ENCODE measurements at places on chromosomes 2 and 18.

GRCh38 chr2:105573490-105573889 is 171.2 kb upstream of the NCK2 start:
- DNase-seq = no peak

- DNase-seq = no peak
Measured at GRCh38 chr2:178819992-178820391, 12.8 kb upstream of the TTN start.

GRCh38 chr2:242031481-242032019 is 162.0 kb downstream of the RTP5 start:
- peak; percentile 42 for DNase-seq

- no peak for DNase-seq
Measured at GRCh38 chr2:84257831-84258230, 201.2 kb downstream of the SUCLG1 start.

DNA sequence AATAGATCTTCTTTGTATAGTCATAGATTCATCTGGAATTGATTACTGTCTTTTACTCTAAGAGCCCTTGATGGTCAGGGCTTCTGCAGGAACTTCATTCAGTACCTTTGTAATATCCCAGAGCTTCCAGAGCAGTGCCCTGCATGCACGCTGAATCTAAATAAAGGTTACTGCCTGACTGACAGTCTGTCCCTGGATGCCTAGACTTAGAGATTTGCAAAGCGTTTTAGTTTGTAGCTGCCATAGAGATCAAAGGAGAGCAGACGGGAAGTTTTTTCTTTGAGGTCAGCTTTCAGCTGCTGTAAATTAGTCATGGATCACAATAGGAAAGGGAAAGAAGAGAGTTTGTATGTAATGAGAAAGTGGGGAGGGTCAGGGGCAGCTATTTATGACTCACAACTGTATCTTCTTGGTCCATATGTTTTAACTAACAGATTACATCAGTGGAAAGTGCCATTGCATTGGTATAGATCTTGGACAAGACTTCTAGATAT is 45.2 kb upstream of the NYAP2 start:
- DNase-seq = no peak

GRCh38 chr2:200483729-200484198 is 26.1 kb downstream of the KCTD18 start:
- DNase-seq = peak; percentile 58

DNA sequence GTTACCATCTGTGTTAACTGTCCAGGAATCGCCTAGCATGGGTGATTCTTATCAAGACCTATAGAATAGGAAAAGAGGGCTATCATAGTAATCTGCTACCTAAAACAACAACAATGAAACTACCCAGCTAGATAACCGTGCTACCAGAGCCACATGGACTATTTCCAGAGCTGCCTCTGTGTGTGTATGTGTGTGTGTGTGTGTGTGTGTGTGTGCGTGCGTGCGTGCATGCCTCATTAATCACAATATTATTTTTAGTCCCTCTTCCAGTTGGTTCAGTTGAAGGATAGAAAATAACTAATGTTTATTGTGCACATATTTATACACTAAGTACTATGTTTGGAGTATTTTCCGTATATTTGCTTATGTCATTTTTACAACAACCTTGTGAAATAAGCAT is 201.1 kb downstream of the SP3 start:
- no peak for DNase-seq

GRCh38 chr2:127573771-127574170 is 38.3 kb downstream of the MYO7B start:
- no peak for DNase-seq

GRCh38 chr18:59715445-59715844 is 18.2 kb upstream of the CCBE1 start:
- DNase-seq = no peak

GRCh38 chr18:13577781-13578180 is 148.6 kb downstream of the FAM210A start:
- no peak for DNase-seq

DNA sequence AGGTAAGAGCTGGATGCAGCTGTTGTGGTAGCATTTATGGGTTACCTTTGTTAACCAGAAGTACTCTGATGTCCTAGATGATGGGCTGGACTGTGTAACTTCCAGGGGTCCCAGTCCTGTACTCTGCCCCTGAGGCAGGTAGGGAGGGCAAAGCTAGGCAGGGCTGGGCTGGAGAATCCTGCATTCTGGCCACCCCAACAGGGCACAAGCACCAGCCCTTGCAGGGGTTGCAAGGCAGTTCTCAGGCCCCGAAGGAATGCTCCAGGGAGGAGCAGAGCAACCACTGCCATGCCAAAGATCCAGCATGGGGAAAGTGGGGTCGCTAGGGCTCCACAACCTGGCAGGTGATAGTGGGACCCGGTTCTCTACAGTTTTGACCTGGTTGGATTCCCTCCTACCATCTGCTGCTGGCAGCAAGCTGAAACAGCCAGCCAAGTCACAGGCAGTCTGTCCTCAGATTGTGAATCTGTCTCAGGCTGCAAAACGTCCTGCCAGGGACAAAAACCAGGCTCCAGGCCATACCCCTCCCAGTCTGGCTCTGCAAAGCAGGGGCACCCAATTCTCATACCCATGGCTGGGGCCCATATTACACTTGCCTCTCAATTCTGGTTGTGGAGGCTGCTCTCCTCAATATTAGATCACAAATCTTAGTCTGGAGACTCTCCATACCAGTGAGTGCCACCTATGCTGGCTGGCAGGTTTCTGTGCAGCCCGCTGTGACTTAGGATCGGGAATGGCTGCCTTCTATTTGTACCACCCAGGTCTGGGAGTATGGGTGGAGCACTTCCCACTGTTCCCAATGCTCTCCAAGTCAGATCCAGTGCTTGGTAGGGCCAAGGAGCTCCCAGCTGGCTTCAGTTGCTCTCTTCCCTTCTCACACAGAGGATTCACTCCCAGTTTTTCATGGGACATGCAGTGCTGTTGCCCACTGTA is 61.1 kb downstream of the SMCHD1 start:
- DNase-seq = no peak

DNA sequence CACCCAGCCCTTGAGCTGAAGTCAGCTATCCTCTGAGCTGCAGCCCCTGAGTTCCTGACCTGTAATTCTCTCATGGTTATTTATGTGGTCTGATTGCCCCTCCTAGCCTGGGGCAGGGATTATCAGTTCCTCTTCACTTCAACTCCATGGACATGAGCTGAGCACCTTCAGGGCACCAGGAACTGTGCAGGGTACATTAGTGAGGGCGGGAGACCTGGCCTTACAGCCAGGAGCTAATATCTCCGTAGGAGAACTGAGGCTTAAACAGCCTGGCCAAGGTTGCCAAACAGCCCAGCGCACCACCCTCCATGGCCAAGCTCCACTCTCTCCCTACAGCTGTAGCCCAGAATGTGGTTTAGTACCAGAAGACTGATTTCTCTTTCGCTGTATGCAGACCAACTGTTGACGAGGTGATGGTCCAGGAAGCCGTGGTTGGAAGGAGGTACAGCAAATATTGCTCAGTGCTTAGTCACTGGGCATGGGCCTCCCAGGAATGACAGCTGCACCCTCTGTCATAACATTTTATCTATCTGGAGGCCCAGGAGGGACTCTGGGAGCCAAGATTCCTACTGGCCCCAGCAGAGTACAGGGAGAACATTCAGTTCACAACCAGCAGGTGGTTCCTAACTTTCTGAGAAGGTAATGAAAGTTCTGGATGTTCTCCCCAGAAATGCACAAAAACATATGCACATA is 228.7 kb upstream of the SIX2 start:
- peak; percentile 33 for DNase-seq

DNA sequence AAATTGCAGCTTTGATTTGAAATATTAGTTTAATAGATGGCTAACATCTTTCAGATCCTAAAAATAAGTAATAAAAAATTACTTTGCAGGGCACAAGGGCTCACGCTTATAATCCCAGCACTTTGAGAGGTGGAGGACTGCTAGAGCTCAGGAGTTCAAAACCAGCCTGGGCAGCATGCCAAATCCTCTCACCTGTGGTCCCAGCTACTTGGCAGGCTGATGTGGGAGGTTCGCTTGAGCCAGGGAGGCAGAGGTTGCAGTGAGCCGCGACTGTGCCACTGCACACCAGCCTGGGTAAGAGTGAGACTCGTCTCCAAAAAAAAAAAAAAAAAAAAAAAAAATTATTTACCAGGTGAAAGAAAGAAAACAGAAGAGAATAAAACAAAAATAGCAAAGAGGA is 449.8 kb downstream of the NRXN1 start:
- no peak for DNase-seq

Measured in stimulated activated CD4-positive, alpha-beta T cell treated with anti-CD3 and anti-CD28 coated beads, Interleukin-1b, Interleukin-23, amount 100 ng/mL, for 48 hours (primary cell).